Dermis microvascular lymphatic vessel endothelial cell (primary cell): ENCODE measurements at places on chromosomes 2 and 18.

GRCh38 chr2:226754821-226755604 lies 44.6 kb downstream of the IRS1 start:
- DNase-seq, result no peak

DNA sequence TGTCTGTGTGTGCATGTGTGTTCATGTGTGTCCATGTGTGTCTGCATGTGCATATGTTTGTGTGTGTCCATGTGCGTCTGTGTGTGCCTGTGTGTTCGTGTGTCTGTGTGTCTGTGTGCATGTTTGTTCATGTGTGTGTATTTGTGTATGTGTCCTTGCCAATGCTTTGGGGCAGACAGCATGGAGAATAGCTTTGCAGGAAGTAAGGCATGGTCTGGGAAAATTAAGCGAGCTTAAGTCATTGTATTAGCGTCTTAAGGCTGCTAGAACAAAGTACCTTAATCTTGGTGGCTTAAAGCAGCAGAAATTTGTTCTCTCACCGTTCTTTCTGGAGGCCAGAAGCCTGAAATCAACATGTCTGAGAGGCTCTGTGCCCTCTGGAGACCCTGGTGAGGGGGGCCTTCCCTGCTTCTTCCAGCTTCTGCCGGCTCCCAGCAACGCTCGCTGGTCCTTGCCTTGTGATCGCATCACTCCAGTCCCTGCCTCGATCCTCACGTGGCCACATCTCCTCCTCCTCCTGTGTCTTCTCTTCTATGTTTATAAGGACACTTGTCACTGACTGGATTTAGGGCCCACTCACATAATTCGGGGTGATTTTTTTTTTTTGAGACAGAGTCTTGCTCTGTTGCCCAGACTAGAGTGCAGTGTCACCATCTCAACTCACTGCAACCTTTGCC lies 3.8 kb downstream of the NEU2 start:
- DNase-seq, result no peak

DNA sequence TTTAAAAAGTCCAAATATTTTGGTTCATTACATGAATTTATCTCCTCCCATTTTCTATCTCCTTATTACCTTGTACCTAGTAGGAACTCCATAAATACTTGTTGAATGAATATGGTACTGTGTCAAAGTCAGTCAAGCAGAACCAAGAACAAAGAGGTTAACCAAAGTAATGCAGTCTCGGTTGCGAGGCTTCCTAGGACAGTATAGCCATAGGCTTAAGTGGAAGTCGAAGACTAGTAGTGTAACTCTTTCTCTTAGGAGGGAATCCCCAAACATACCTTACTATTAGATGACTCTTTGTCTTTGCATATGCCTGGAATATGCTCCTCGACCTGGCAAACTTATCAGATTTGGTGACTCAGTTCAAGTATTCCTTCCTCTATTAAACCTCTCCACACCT lies 4.8 kb downstream of the LIPT1 start:
- no peak for DNase-seq

DNA sequence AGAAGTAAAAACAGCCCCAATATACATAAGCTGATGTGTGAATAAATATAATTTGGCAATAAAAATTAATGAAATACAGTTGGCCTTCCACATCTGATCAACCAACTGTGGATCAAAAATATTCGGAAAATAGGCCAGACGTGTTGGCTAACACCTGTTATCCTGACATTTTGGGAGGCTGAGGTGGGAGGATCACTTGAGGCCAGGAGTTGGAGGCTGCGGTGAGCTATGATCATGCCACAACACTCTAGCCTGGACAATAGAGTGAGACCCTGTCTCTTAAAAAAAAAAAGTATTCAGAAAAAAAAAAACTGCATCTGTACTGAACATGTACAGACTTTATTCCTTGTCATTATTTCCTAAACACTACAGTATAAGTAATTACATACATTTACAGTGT lies 11.5 kb upstream of the PUS10 start:
- no peak for DNase-seq

- DNase-seq, result no peak
Measured at GRCh38 chr2:208148803-208149202, 2.8 kb upstream of the CRYGB start.

- DNase-seq, result no peak
Measured at GRCh38 chr2:3627500-3628100, 30.4 kb upstream of the ALLC start.

DNA sequence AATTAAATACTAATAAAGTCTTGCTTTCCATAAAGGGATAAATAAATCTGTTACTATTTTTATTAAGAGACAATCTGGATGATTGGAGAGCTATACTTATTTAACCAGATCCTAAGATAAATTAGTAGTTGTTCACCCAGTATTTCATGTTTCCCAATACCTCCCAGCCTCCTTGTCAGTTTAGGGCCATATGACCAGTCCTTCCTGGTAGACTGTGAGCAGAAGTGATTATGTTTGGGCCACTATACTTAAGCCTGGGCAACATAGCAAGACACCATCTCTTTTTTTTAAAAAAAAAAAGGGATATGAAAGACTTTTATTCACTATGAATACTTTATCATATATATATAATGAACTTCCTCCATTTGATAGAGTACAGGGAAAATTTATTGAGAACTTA lies 48.8 kb upstream of the PPM1B start:
- DNase-seq, result no peak
